PC-9 (cell line): ENCODE measurements at places on chromosomes 13 and 19. TPM values are rescaled to one million over a fixed set of nuclear protein-coding genes. Genes with fewer than 3 reads are reported as not detected.

The MAP4K1 gene
- 3.5 and 6.8 TPM in 2 replicates for total RNA-seq

The GPR183 gene
- not detected in 2 replicates for total RNA-seq

The KLHL1 gene
- not detected in 2 replicates for total RNA-seq

The PTGER1 gene
- total RNA-seq: 1.4 TPM in 2 replicates

The KLK3 gene
- not detected in 2 replicates for total RNA-seq

The KL gene
- 1.2 and 1.4 TPM in 2 replicates for total RNA-seq

The SMAD9 gene
- total RNA-seq: 0.94 and 1.4 TPM in 2 replicates

The RASL11A gene
- total RNA-seq: 2.0 and 3.8 TPM in 2 replicates

The OR7A5 gene
- not detected in 2 replicates for total RNA-seq

The ZNF491 gene
- total RNA-seq: not detected in 2 replicates

The ZNF791 gene
- 22.4 and 27.7 TPM in 2 replicates for total RNA-seq

The PSG6 gene
- not detected in 2 replicates for total RNA-seq

The CCNA1 gene
- total RNA-seq: not detected in 2 replicates

The PNMA8C gene
- total RNA-seq: not detected in 2 replicates

The FKRP gene
- total RNA-seq: 7.6 and 10.6 TPM in 2 replicates

The INAFM1 gene
- 13.5 and 21.3 TPM in 2 replicates for total RNA-seq

The IL17D gene
- 0.35 and 0.37 TPM in 2 replicates for total RNA-seq

The ZNF730 gene
- total RNA-seq: 2.7 and 3.1 TPM in 2 replicates

The GRIN2D gene
- total RNA-seq: 3.2 and 3.8 TPM in 2 replicates

The CGB1 gene
- 0.83 TPM in 1 of 2 replicates, not detected in the other for total RNA-seq

The IER2 gene
- 72.7 and 95.5 TPM in 2 replicates for total RNA-seq

The PDX1 gene
- not detected in 2 replicates for total RNA-seq

The NKPD1 gene
- 0.37 and 0.75 TPM in 2 replicates for total RNA-seq

The SMIM24 gene
- not detected in 2 replicates for total RNA-seq

The ZNF808 gene
- 24.1 and 26.6 TPM in 2 replicates for total RNA-seq

The PLEKHA4 gene
- total RNA-seq: 0.79 and 1.8 TPM in 2 replicates

The NLRP11 gene
- not detected in 2 replicates for total RNA-seq

The PEAK3 gene
- total RNA-seq: not detected in 2 replicates

The FPR3 gene
- not detected in 2 replicates for total RNA-seq

The GYS1 gene
- 47.5 and 54.2 TPM in 2 replicates for total RNA-seq

The CNFN gene
- 4.9 and 7.8 TPM in 2 replicates for total RNA-seq

The DCLK1 gene
- total RNA-seq: 1.3 and 1.4 TPM in 2 replicates

The GARIN5A gene
- total RNA-seq: 3.7 and 7.3 TPM in 2 replicates

The SYDE1 gene
- 2.7 and 4.1 TPM in 2 replicates for total RNA-seq

The FGF14 gene
- not detected in 2 replicates for total RNA-seq

The ZNF439 gene
- 0.83 and 1.2 TPM in 2 replicates for total RNA-seq

The KANK3 gene
- total RNA-seq: 0.37 and 1.6 TPM in 2 replicates

The UPK1A gene
- total RNA-seq: 0.65 and 1.6 TPM in 2 replicates

The CALR3 gene
- not detected in 2 replicates for total RNA-seq

The NOTCH3 gene
- total RNA-seq: 115 and 143 TPM in 2 replicates
